Stimulated activated CD8-positive, alpha-beta memory T cell treated with anti-CD3 and anti-CD28 coated beads, Interleukin-4, amount 100 ng/mL, for 4 hours (primary cell): ENCODE measurements at places on chromosomes 2 and 18.

- DNase-seq: no peak
Measured at GRCh38 chr18:53153281-53153680, 813.3 kb downstream of the DCC start.

GRCh38 chr2:85987266-85988174 is 98.7 kb upstream of the ST3GAL5 start:
- no peak for DNase-seq

- no peak for DNase-seq
Measured at GRCh38 chr2:156818221-156818620, 382.0 kb downstream of the GPD2 start.

GRCh38 chr18:68667121-68667520 is 47.8 kb downstream of the TMX3 start:
- no peak for DNase-seq

DNA sequence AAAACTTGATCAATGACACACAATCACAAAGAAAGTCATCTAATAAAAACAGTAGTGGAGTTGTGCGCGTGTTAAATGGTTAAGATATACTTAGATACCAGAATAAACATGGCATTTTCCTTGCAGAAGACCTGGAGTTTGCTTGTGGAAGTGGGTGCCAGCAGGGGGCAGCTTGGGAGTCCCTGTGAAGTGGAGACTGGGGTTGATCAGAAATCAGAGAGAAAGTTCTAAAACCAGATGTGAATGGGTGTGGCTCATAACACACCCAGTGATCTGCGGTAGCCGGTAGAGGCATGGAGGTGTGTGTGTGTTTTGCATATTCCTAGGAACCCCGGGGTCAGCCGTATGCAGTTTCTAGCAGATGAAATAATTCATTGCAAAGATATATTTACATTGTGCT is 300.1 kb upstream of the TRIB2 start:
- DNase-seq: peak; percentile 17

- no peak for DNase-seq
Measured at GRCh38 chr2:231910771-231911170, 15.4 kb downstream of the NPPC start.

DNA sequence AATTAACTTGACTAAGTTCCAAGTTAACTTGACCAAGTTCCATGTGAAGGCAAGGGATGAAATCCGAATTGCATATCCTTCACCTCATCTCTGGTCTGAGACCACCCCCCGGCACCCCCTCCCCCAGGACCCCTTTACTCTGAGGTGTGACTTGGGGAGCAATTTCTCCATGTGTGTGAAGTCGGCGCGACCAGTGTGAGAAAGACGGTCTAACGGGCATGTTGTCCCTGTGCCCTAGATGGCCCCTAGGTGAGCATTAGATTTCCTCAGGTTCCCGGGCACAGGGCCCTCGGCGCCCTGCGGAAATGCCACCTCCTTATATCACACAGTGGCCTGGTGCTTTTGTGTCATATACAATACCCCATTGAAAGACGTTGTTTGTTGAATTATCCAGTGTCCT is 137.1 kb downstream of the CTIF start:
- no peak for DNase-seq

GRCh38 chr18:43271593-43272432 is 5.5 kb downstream of the SYT4 start:
- DNase-seq: no peak

- DNase-seq: no peak
Measured at GRCh38 chr2:210324458-210324857, 9.5 kb upstream of the MYL1 start.

GRCh38 chr2:30445266-30445821 is 1.7 kb upstream of the LCLAT1 start:
- no peak for DNase-seq

GRCh38 chr18:22695674-22696073 is 237.5 kb upstream of the RBBP8 start:
- DNase-seq: no peak

DNA sequence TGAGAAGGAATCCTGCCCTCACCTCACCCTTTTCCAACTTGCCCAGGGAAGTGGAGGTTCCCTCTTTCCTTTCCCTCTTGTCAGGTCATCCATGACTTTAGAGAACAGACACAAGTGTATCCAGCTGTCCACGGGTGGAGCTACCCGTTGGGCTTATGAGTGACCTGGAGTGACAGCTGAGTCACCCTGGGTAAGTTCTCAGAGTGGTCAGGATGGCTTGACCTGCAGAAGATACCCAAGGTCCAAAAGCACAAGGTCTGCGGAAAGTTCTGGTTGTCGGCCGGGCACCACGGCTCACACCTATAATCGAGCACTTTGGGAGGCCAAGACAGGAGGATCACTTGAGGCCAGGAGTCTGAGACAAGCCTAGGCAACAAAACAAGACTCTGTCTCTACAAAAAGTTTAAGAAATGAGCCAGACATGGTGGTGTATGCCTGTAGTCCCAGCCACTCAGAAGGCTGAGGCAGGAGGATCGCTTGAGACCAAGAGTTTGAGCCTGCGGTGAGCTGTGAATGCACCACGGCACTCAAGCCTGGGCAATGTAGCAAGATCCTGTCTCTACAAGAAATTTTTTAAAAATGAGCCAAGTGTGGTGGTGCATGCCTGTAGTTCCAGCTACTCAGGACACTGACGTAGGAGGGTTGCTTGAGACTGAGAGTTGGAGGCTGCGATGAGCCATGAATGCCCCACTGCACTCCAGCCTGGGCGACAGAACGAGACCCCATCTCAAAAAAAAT is 14.0 kb upstream of the CNDP1 start:
- DNase-seq: no peak

GRCh38 chr18:48326901-48327675 is 82.1 kb downstream of the ZBTB7C start:
- DNase-seq: no peak

GRCh38 chr2:145985517-145985916 is 1465.6 kb upstream of the ZEB2 start:
- no peak for DNase-seq

DNA sequence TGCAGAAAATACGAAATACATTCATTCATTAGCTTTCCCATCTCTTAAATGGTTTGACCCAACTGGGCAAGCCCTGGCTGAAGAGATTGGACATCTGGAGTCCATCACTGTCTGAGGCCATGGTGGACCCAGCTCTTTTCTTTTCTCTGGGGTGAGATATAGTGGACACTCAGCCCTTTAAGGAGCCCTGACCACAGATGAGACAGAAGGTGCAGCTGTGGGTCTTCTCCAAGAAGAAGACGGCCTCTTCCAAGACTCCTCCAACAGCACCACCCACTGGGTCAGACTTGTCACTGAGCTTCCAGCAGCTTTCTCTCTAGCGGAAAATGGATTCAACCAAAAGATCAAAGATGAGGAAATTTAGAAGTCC is 27.2 kb downstream of the TWIST2 start:
- DNase-seq: no peak

GRCh38 chr2:119311371-119311770 is 55.3 kb downstream of the C2orf76 start:
- no peak for DNase-seq

DNA sequence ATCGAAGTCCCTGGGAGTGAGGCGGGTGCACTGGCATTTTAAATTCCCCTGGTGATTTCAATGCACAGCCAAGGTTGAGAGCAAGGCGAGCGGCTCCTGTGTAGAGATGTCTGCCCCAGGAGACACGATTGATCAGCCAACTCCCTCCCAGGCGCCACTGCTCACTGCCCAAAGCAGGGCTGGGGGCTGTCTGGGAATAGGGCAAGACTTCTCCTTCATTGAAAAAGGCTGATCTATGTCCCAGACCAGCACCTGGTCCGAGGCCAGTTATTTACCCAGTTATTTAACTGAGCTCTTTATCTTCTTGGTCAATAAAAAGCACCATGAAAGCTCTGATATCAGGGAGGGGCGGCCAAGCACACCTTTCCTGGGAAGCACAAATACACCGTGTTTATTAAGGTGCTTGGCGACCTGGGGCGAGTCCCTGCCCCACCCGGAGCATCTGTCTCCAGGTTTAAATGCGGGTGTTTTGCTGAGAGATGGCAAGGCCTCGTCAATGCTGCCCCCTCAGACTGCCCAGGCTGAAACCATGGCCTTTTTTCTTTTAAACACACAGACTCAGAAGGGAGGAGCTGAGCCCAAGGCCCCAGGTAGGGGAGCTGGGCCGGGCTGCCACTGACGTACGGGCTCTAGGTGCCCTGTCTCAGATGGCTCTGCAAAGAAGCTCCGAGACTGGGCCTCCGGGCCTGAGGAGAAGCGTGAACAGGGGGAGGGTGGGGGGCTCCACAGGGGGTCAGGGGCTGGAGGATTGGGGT is 73.9 kb upstream of the HPCAL1 start:
- DNase-seq: no peak

DNA sequence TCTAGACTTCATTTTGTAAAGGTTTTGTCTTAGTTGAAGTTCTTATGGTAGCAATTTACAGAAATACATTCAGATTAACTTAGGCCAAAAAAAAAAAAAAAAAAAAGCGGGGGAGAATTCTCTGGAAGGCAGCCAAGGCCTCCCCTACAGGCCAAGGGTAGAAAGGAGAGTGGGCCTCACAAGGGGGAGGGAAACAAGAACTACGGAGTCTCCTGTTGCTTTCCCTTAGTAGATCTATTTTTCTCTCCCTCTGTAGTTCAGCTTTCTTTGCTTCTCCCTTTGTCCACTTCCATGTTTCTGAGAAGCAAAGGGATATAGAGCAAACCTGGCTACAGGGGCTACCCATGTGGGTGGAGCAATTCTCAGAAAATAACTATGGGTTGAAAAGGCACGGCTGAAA is 2.4 kb upstream of the STK11IP start:
- DNase-seq: no peak

- no peak for DNase-seq
Measured at GRCh38 chr2:12293874-12294273, 422.9 kb upstream of the TRIB2 start.

- no peak for DNase-seq
Measured at GRCh38 chr18:77118256-77119090, 14.1 kb downstream of the MBP start.

- DNase-seq: no peak
Measured at GRCh38 chr2:101610750-101611315, 86.7 kb upstream of the MAP4K4 start.

GRCh38 chr2:4358837-4359236 is 655.5 kb downstream of the DCDC2C start:
- DNase-seq: no peak

GRCh38 chr18:21146016-21146415 is 34.4 kb upstream of the ROCK1 start:
- no peak for DNase-seq

DNA sequence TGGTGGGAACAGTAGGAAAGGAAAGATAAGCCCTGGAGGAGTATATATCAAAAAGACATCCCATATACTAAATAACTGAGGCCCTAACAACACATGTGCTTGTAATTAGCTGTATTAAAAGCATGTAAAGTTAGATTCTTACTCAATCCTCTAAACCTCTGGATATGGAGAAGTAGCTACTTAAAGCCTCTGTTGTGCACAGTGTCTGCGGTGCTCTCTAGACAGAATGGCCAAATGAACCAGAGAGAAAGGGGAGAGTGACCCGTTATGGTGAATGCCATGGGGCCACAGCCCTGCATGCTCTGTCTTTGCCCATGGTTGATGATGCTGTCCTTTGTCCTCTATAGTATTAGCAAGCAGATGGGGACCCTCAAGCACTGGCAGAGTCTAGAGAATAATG is 104.4 kb upstream of the SLC8A1 start:
- no peak for DNase-seq

GRCh38 chr2:56732946-56733345 is 549.2 kb downstream of the CCDC85A start:
- no peak for DNase-seq

DNA sequence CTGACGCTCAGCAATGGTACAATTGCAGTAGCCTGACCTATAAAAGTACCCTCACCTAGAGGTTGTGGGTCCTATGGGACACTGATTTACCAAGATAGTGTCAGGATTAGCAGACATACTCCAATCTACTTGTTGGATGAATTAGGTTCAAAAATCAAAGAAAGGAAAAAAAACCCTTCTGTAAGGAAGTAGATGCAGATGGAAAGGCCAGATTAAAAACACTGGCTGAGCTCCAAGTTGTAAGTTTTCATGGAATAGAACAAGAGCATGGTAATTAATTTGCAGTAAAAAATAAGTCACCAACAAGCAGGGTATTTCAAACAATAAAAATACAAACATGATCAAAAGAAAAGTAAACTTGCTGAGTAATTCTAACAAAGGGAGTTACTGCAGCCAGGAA is 26.4 kb downstream of the IDH1 start:
- no peak for DNase-seq

GRCh38 chr2:105070010-105070865 is 32.4 kb downstream of the MRPS9 start:
- DNase-seq: no peak

- no peak for DNase-seq
Measured at GRCh38 chr18:57787068-57787685, 15.9 kb downstream of the ATP8B1 start.
